ENCODE measurements at places on chromosomes 1 and 21.

DNA sequence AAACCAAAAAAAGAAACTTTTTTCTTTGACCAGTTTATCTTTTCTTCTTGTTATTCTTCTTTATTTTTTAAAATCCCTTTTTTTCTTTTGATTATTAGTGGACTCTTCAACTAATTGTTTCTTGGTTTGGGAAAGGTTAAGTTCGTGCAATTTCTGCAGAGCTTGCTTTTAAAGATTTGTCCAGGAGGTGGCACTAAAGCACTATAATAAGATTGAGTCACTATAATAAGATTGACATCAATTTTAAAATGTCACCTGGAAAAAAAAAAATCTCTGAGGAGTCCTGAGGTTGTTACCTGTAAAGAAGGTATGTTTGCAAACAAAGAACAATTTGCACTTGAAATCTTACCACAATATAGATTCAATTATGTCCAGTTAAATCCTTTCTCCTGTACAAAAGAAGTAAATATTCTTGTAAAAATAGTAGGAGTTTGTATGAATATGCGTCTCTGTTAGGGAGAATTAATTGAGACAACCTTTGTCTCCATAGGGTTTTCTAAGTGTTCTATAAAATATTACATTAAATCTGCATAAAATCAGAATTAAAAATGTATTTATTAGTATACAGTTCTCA lies 166.7 kb downstream of the ADGRL4 start:
- H3K27ac ChIP-seq: no peak overlapping the region
- H3K36me3 ChIP-seq: no peaks in the 10 kb centered on the region

DNA sequence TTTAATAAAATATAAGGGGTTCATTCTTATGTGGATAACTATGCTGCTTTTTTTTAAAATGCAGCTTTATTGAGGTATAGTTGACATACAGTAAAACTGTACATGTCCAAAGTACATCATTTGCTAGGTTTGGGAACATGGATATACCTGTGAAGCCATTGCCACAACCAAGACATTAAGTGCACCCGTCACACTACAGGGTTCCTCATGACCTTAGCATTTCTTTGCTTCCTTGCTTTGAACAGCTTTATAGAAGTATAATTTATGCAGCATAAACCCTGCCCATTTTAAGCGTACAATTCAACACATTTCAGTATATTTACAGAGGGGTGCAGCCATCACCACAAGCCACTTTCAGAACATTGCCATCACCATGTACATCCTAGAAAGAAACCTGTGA lies 26.3 kb downstream of the FHAD1 start:
- H3K4me3 ChIP-seq: no peak overlapping the region
- H3K36me3 ChIP-seq: no peaks in the 10 kb centered on the region
- peaks cover 2% of the 10 kb centered on the region for H3K4me1 ChIP-seq

GRCh38 chr1:22287946-22288520 lies 145.1 kb upstream of the WNT4 start:
- H3K4me1 ChIP-seq: no peaks in the 10 kb centered on the region
- H3K27ac ChIP-seq: no peak overlapping the region
- no peak overlapping the region for H3K4me3 ChIP-seq
- no peak for DNase-seq

- H3K36me3 ChIP-seq: peaks cover 18% of the 10 kb centered on the region
- no peaks in the 10 kb centered on the region for H3K27me3 ChIP-seq
- no peak overlapping the region for H3K27ac ChIP-seq
- no peak for DNase-seq
These were observed 58.9 kb downstream of the LRRC40 start for GRCh38 chr1:70146488-70146887.

Measured in effector memory CD8-positive, alpha-beta T cell (primary cell).